Small intestine (tissue), 16 donors: ENCODE measurements at places on chromosomes 3 and 15. TPM values are rescaled to one million over a fixed set of nuclear protein-coding genes. Genes with fewer than 3 reads are reported as not detected.

GRCh38 chr3:138127636-138128365 lies 4.4 kb downstream of the A4GNT start:
- no peaks in the 10 kb centered on the region for H3K36me3 ChIP-seq
- no peak for DNase-seq
- no peak overlapping the region for H3K27ac ChIP-seq
- no peak overlapping the region for H3K4me3 ChIP-seq

DNA sequence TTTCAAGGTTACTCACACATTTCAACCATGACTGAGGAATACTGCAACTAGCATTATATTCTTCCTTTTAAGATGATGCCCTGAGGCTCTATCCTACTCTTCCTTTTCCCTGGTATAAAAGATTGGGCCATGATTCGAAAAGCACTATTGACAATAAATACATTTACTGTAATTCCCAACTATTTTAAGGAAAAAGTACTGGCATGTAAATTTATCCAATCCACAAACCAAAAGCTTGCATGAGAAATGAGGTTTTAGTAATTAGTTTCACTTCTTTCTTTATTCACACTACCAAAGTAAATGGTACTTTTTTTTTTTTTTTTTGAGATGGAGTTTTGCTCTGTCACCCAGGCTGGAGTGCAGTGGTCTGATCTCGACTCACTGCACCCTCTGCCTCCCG lies 310.2 kb downstream of the LRRC3B start:
- no peaks in the 10 kb centered on the region for H3K36me3 ChIP-seq
- no peak for DNase-seq
- no peak overlapping the region for H3K27ac ChIP-seq
- H3K4me3 ChIP-seq, result no peak overlapping the region
- H3K27me3 ChIP-seq, result no peaks in the 10 kb centered on the region
- no peaks in the 10 kb centered on the region for H3K4me1 ChIP-seq

- H3K27ac ChIP-seq, result peak overlapping the region; percentile 84
- no peaks in the 10 kb centered on the region for H3K4me1 ChIP-seq
- no peaks in the 10 kb centered on the region for H3K36me3 ChIP-seq
- no peaks in the 10 kb centered on the region for H3K27me3 ChIP-seq
- H3K4me3 ChIP-seq, result no peak overlapping the region
Measured at GRCh38 chr15:70783610-70784022, 20.3 kb upstream of the UACA start.

Gene ABHD17C
- 70.0 TPM for polyA plus RNA-seq

Gene FSTL1
- 90.1 TPM for polyA plus RNA-seq

Gene POU1F1
- polyA plus RNA-seq, result 0.03 TPM
